ENCODE measurements at places on chromosomes 5 and 9. TPM values are rescaled to one million over a fixed set of nuclear protein-coding genes. Genes with fewer than 3 reads are reported as not detected.

ARID3C gene
- not detected for total RNA-seq

SCGB3A1 gene
- total RNA-seq = 2.0 TPM

HTR1A gene
- not detected for total RNA-seq

SLC6A3 gene
- total RNA-seq = not detected

- H3K4me3 ChIP-seq = no peak overlapping the region
- H3K36me3 ChIP-seq = no peaks in the 10 kb centered on the region
- H3K4me1 ChIP-seq = no peaks in the 10 kb centered on the region
- no peak overlapping the region for H3K27ac ChIP-seq
- H3K27me3 ChIP-seq = no peaks in the 10 kb centered on the region
- no peak for DNase-seq
These were observed 662.0 kb upstream of the CHD1 start for GRCh38 chr5:99590806-99591205.

DNA sequence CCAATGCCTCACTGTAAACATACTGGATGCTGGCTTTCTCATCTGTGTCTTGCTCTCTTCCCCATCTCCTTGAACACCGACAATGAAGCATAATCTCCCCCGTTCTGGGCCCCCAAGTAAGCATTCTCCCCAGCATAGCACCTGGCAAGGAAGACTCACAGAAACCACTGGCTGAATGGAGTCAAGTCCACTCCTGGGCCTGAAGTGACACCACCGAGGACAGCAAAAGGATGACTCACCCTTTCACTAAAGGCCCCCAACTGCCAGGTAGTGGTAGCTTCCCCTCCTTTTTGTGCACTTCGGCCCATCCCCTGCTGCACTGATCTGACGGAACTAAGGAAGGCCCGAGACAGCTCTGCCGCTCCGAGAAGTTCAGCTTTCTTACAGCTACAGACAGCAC is 9.4 kb downstream of the VDAC1 start:
- DNase-seq = no peak
- H3K4me1 ChIP-seq = peaks cover 68% of the 10 kb centered on the region
- H3K27ac ChIP-seq = peak overlapping the region; percentile 21
- H3K4me3 ChIP-seq = no peak overlapping the region
- no peaks in the 10 kb centered on the region for H3K36me3 ChIP-seq

DNA sequence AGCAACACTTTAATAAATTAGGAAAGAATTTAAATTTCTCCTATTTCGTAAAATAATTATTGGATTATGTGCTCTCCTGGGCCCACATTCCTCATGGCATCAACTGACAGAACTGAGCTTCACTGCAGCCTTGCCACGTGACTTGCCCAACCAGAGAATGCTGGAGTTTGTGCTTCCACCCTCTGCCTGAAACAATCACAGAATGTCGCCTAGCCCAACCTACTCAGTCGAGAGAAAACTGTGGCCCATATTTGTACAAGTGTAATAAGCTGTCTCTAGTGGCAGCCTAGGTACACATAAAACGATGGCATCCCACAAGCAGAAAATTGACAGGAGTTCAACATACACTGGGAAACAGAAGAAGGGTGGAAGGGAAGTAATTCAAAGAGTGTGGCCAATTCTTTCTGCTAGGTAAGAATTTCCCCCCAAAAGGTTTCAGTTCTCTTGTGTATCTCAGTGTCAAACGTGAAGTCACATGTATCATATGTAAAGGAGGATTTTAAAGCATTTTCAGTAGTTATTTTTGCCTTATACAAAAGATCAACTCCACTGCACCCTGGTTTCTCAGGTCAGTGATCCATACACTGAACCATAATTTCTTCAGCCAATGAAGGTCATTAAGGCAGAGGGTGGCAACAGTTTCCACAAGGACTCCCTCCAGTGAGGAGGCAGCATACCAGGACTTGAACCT is 41.7 kb downstream of the ZNF608 start:
- H3K36me3 ChIP-seq = no peaks in the 10 kb centered on the region
- no peak for DNase-seq
- peaks cover 35% of the 10 kb centered on the region for H3K4me1 ChIP-seq
- no peak overlapping the region for H3K4me3 ChIP-seq
- no peak overlapping the region for H3K27ac ChIP-seq

GRCh38 chr9:16571127-16571802 is 299.2 kb downstream of the BNC2 start:
- no peaks in the 10 kb centered on the region for H3K36me3 ChIP-seq
- DNase-seq = no peak
- no peaks in the 10 kb centered on the region for H3K27me3 ChIP-seq
- no peak overlapping the region for H3K27ac ChIP-seq
